ENCODE measurements at places on chromosomes 2 and 18.

GRCh38 chr2:231259104-231259503 lies 60.7 kb downstream of the ARMC9 start:
- no peak for DNase-seq

DNA sequence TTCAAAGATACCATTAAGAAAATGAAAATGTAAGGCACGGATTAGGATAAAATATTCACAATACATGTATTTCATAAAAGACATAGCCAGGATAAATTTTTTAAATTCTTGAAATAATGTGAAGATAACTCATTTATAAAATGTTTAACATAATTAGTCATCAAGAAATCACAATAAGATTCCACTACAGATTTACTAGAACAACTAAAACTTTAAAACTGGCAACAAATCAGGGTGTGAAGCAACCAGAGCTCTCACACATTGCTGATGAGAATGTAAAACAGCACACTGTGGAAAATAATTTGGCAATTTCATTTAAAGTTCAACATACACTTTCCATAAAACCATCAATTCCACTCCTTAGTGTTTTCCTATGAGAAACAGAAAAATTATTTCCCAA lies 89.6 kb upstream of the UBE2E3 start:
- DNase-seq = no peak

GRCh38 chr18:67194886-67195285 lies 321.6 kb downstream of the DSEL start:
- no peak for DNase-seq

DNA sequence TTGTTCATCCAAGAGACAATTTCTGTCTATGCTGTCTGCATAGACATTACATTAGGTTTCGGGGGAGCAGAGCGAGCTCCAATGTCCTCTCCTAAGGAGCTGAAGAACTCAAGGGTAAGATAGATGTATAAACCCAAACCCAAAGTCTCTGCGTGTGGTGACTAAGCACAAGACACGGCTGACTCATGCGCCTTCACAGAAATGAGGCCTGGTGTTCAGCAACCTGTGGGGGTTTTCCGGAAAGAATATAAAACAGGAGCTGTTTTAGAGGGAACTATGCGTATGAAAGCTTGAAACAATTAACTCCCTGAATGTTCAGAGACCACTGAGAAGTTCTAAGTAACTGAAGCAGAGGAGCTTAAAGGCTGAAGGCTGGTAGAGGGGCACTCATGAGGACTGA lies 154.7 kb downstream of the SOX11 start:
- DNase-seq = no peak

DNA sequence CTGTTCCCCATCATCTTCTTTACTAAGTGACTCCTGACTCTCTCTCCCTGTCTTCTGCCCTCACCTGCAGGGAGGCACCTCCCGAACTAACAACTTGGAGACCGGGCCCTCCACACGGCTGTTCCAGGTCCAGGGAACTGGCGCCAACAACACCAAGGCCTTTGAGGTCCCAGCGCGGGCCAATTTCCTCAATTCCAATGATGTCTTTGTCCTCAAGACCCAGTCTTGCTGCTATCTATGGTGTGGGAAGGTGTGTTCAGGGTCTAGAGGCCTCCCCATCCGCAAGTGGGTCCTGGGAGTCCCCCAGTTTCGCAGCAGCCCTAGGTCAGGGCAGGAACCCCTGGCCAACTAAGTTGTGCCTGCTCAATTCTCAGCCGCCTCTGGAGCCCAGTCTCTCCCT lies 15.5 kb downstream of the VIL1 start:
- no peak for DNase-seq

- DNase-seq = peak; percentile 5
Measured at GRCh38 chr18:11857177-11857887, 6.1 kb downstream of the CHMP1B start.

GRCh38 chr18:11245879-11246278 lies 96.5 kb upstream of the PIEZO2 start:
- DNase-seq = peak; percentile 90

- DNase-seq = peak; percentile 59
Measured at GRCh38 chr18:59719544-59720181, 22.4 kb upstream of the CCBE1 start.

DNA sequence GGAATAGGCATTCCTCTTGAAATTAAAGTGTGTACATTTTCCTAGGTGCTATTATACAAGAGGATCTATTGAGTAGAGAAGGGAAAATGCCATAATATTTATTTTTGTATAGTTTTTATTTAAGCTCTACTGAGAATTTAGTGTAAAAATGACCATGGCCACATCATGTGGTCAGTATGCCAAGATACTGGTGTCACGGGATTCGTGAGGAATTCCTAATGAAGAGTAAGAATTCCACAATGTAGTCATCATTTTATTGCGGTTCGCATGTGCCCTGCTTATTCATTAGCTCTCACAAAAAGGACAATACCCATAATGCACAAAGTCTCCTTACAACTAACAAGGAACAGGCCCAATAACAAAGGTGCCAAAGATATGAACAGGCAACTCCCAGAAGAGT lies 39.3 kb upstream of the PARD3B start:
- peak; percentile 25 for DNase-seq

DNA sequence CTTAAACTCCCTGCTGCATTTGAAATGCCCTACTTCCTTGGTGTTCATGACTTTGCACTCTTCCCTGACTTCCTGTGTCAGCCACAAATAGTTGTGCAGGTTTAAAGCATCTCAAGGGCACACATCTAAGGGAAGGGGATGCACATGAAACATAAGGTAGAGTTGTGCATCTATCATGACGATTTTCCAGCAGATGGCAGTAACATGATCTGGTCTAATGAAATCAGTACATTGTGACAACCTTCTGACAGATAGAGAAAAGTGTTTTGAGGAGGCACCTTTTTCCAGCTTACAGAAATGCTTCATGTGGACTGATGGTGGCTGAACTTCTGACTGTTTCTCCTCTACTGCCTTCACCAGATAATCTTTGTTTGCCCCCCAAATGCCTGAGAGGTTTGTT lies 238.9 kb downstream of the XIRP2 start:
- no peak for DNase-seq

- no peak for DNase-seq
Measured at GRCh38 chr18:44620812-44621211, 59.9 kb upstream of the SETBP1 start.

DNA sequence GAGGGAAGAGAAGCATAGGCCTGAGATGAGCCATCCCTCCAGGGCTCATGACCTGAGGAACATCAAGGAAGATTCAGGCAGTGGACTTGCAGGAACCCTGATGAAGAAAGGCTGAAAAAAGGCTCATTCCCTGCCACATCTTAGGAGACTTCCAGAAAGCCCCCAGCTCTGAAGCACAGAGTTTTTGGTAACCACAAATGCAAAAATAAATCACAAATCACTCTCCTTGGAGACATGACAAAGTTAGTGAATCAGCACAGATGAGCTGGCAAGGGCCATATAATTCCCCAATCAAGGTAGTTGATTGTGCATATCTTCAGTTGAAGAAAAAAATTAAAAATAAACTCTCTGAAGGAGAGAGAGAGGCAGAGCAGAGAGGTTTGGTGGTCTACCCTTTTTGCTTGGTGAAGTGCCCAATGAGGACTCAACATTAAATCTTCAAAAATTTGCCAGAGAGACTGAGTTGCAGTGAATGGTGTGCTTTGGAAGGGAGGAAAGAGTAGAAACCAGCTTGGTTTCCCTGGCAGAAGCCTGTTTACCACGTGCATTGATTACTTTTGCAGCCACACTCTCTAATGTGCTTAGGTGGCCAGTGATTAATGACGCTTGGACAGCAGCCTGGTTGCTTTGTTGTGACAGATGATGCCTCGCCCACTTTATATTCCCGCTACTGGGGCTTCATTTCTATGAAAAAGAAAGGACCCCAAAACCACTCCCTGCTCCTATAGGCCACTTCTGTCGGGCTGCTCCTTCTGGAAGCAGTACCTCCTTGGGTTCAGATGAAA lies 257.4 kb upstream of the SLC14A2 start:
- no peak for DNase-seq
